ENCODE measurements at places on chromosomes 5 and 9. TPM values are rescaled to one million over a fixed set of nuclear protein-coding genes. Genes with fewer than 3 reads are reported as not detected.

GRCh38 chr5:77167695-77168121 lies 42.8 kb upstream of the PDE8B start:
- no peak for DNase-seq

Gene TRPM3
- total RNA-seq: 0.29 TPM

DNA sequence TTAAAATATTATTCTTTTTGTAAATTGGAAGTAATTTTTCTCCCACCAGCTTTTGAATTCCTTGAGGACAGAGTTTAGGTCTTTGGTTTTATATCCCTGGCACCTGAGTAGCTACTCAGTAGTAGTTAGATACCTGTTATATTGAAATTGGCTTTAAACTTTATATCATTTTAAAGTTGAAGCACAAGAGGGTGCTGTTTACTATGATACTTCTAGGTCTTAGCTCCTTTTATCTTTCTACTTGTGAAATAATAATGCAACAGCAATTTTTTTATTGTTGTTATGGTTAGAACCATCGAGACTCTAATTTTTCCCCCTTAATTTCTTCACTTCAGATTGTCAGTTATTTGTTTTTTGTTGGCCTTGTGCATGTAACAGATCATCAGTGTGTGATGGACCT lies 46.3 kb downstream of the AP3S1 start:
- DNase-seq: no peak

DNA sequence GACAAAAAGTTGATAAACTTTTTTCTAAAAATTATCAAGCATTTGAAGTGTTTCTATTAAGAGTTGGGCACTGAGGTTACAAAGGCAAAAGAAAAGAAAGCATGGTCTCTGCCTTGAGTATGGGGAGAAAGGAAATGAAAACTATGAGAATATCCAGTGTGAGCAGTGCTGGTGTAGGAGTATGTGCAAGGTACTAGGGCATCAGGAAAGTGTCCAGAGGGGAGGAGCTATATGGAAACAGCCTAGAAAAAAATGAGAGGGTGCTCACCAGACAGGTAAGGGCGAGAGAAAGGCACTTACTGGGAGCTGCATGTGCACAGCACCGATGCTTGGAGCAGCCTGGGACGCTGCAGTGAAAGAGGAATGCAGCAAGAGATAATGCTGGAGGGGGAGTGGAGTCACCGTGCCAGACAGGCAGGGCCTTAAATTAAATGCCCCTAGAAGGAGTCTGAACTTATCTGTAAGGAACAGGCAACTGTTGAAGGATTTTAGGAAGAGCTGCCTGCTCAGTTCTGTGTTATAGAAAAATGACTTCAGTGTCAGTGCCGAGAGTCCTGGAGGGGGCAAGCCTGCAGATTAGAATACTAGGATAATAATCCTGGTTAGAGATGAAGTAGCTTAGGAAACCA lies 14.0 kb downstream of the MCC start:
- DNase-seq: no peak

Gene C5orf58
- not detected for total RNA-seq

Gene WDR31
- total RNA-seq: 3.3 TPM

DNA sequence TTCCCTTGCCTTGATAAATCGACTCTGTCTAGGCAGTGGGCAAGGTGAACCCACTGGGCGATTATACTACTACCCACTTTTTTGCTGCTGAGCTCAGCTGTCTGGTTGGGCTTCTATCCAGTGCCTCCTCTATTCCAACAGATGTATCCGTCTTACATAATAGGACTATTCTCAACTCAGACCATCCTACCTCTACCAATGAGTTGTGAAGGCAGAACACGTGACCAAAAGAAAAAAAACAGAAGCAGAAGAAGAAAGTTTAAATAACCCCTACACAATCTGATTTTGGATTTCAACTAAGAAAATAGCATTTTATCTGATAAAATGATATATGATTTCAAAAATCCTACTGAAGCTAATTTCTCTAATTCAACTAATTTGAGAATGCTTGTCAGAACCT lies 16.2 kb upstream of the SHOC1 start:
- DNase-seq: no peak

DNA sequence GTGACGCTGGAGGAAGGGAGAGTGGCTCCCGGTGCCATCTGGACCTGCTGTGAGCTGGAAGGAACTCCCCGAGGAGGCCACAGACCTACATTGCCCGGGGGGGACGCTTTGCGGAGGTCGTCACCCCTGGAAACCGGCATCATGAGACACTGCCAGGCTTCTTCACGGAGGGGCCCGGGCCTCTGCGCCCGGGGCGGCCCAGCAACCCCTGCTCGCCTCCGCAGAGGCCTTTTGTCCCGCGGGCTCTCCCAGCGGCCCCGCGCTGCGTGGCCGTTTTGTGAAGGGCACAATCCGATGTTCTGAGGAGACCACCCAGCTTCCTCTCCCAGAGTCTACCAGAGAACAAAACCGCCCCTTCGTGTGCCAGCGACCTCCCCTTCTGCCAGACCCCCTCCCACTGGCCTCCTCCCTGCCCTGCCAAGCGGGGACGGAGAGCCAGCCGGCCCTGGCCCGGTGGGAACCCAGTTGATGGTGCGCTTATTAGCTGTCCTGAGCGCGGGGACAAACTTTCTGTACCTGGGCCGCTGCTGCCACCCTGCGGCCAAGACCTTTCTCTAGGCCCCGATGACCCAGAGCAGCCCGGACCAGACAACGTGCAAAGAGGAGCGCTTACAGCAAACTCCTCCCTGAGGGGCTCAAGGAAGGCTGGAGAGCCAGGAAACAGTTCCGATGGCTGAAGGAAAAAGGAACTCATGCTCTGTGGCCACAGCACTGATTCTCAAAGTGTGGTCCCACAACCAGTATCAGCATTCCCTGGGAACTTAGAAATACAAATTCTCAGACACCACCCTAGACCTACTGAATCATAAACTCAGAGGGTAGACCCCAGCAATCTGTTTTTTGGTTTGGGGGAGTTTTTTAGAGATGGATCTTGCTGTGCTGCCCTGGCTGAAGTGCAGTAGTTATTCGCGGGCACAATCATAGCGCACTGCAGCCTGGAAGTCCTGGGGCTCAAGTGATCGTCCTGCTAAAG lies 86.7 kb downstream of the SLC1A3 start:
- DNase-seq: peak; percentile 69

GRCh38 chr5:13909271-13909670 lies 35.2 kb downstream of the DNAH5 start:
- no peak for DNase-seq

GRCh38 chr9:114396558-114397218 lies 8.9 kb upstream of the AKNA start:
- no peak for DNase-seq

Gene PTGES
- 10.8 TPM for total RNA-seq

DNA sequence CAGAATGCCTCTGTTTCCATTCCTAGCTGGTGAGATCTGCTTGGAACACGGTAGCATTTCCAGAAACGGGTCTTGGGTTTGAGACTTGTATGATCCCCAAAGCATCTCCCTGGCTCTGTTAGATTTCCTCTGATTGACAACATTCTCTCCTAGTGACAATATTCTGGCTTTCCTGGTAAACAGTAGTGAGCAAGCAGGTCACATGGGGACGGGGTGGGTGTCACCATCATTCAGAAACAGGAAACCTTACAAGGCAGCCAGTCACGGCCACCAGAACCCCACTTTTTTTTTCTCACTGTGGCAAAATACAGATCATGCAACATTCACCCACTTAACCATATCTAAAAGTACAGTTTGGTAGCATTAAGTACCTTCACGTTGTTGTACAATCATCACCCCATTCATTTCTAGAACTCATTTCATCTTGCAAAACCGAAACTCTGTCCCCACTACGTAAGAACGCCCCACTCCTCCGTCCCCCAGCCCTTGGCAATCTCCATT lies 90.1 kb upstream of the LMX1B start:
- no peak for DNase-seq

Gene AIF1L
- 1.4 TPM for total RNA-seq

Gene HK3
- total RNA-seq: 2.4 TPM

DNA sequence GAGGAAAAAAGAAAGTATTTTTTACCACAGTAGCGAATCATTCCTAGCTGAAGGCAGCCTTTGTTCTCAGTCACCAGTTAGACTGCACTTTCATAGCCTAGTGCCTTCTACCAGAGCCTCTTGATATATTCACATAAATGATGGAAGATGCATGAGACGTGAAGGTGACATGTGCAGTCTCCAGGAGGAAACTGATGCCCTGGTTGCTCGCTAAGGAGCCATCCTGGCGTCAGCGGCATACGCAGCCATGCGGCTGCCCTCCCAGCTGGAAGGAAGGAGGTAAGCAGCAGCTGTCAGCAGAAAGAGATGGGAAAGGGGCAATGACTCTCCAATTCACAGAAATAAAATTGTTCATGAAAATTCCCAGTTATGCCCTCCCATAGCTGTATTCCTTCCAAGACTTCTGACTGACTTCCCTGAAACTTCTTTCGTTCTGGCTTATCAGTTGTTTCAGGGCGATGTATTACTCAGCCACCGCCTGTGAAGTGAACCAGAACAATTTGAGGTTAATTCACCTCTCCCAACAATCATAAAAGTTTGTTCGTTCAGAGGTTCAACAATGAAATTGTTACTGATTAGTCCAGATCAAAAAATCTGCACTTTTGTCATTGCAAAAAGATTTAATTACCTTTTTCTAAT lies 331.2 kb downstream of the NR2F1-AS1 start:
- DNase-seq: no peak

Gene SCGB3A2
- not detected for total RNA-seq

Gene F2RL2
- total RNA-seq: 2.4 TPM

DNA sequence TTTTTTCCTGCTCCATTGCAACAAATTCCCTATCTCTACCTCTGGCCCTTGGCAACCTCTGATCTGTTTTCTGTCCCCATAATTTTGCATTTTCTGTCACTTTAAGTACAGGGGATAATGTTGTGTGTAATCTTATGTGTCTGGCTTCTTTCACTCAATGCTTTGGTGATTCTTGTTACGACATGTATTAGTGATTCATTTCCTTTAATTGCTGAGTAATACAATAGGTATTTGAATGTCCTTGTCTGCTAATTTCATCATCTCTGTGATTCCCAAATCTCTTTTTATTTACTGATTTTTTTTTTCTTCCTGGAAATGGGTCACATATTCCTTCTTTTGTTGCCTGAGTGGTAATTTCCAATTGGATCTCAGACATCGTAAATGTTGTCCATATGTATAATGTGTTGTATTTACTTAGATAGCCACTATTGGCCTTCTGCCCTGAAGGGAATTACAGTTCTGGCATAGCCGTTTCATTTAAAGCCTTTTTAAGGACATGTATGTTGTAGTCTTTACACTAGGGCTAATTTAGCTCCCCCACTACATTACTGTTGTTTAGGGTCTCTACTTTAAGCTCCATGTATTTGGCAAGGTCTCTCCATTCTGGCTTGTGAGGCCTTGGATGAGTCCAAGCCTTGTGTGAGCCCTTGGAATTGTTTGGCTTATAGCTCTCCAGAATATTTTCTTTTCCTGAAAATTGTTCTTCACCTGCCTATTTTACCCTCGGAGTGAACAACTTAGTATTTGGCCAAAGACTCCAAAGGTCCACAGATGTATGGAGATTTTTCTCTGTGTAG lies 683.8 kb downstream of the LRRC70 start:
- no peak for DNase-seq

Gene ADGRD2
- total RNA-seq: not detected

DNA sequence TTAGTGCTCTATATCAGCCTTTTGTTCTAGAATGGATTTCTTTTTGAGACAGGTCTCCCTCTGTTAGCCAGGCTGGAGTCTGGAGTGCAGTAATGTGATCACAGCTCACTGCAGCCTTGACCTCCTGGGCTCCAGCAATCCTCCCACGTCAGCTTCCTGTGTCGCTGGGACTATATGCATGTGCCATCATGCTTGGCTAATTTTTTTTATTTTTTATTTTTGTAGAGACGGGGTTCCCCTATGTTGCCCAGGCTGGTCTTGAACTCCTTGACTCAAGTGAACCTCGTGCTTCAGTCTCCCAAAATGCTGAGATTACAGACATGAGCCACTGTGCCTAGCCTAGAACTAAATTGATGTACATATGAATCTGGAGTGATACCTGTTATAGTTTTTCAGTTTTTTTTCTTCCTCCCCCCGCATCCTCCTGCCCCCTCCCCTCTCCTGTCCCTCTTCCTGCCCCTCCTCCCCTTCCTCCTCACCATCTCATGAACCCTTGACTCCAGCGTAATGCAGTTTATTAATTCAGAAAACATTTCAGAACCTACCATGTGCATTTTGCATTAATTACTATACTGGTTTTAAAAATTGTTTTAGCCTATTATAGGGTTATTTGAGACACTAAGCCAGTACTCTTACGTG lies 37.4 kb upstream of the TNFAIP8 start:
- DNase-seq: no peak

Gene MAMDC2
- 3.5 TPM for total RNA-seq

Gene GPX8
- 9.5 TPM for total RNA-seq

- no peak for DNase-seq
Measured at GRCh38 chr9:26219961-26220360, 541.7 kb upstream of the TUSC1 start.

Gene PDE8B
- total RNA-seq: 0.70 TPM

- no peak for DNase-seq
Measured at GRCh38 chr5:13878357-13878756, 66.1 kb downstream of the DNAH5 start.

GRCh38 chr5:140042643-140043507 lies at the start of gene NRG2:
NRG2 (minus strand) TSS chr5:140043299.
- peak; percentile 64 for DNase-seq

- DNase-seq: no peak
Measured at GRCh38 chr5:72293495-72294055, 26.5 kb downstream of the MRPS27 start.

DNA sequence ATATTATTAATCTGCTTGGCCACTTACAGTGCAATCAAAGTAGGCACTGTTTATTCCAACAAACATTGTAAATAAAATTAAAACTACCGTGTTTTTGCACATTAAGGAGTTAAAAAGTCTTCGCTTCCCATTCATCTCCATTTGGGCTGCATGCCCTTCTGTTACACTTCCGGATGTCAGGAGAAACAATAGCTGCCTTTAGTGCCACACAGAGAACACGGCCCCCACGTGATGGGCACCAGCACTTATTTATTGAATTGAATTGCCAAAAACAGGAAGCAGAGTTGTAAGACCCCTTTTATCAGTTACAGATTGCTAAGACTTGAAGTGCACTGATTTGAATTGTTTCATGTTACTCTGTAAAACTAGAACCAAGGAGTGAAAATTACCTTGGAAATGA lies 80.4 kb downstream of the LHFPL2 start:
- DNase-seq: no peak

DNA sequence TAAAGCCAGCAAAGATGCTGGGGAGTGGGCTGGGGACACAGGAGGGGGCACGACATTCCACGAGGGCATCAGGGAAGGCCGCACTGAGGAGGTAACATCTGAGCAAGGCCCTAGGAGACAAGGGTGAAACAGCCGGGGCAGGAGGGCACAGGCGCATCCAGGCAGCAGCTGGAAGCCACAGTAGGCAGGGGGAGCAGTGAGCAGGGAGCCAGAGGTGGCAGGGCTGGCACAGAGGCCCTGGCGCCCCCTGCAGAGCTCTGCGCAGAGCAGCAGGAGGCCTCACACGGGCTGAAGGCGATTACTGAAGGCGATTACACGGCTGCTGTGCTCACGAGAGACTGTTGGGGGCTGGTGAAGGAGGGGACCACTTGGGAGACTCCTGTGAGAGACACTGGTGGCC lies 15.4 kb downstream of the LMAN2 start:
- DNase-seq: no peak

GRCh38 chr5:80255811-80256712 lies at the start of gene SERINC5:
SERINC5 (minus strand) TSS chr5:80256048; CDS start chr5:80255922, 126 bp downstream.
- peak; percentile 92 for DNase-seq

Gene LPAR1
- total RNA-seq: 30.3 TPM

- DNase-seq: no peak
Measured at GRCh38 chr5:10448754-10449360, 7.2 kb downstream of the ROPN1L start.

GRCh38 chr9:128118472-128118857 lies 9.1 kb downstream of the PTGES2 start:
- peak; percentile 13 for DNase-seq

Gene ARAP3
- total RNA-seq: 10.9 TPM
